Peyer's patch (tissue), 4 donors: ENCODE measurements at places on chromosomes 2 and 18.

DNA sequence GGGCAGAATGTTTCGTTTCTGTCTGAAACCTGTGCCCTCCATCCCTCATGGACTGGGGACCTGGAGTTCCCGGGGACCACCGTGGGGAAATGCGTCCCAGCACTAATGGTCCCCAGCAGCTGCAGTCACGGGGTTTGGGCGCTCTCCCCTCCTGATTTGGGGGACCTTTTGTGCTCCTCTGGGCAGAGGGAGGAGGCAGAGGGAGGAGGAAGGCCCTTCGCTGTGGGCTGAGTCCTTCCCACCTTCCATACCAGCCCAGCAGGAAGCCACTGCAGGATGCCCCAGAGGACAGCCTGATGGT, 3.2 kb downstream of the GPR35 start:
- peak; percentile 38 for DNase-seq

GRCh38 chr2:236180831-236181453, 12.8 kb upstream of the GBX2 start:
- DNase-seq = no peak

DNA sequence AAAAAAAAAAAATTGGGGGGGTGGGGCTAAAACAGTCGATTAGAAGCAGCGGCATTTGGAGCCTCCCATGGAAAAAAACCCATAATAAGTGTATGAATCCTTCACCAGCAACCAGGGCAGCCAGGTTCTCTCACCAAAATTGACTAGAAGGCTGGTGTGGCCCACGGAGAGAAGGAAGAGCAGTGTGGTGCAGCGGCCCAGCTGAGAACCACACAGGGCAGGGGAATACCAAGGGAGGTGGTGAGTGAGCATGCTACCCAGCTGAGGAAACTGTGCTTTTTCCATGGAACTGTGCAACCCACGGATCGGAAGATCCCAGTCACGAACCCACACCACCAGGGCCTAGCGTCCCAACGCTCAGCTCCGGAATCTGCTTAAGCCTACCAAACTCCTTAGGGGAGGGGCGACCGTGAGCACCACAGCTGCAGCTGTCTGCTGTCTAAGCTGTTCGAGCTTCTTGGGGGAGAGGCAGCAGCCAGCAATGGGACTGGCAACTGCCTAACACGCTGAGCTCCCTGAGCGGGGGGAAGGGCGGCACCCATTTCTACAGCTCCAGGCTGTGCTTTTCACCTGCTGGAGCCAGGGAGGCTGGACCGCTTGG, 1037.2 kb upstream of the ACVR2A start:
- DNase-seq = no peak

GRCh38 chr2:23380562-23381065, 4.4 kb upstream of the KLHL29 start:
- DNase-seq = peak; percentile 36

DNA sequence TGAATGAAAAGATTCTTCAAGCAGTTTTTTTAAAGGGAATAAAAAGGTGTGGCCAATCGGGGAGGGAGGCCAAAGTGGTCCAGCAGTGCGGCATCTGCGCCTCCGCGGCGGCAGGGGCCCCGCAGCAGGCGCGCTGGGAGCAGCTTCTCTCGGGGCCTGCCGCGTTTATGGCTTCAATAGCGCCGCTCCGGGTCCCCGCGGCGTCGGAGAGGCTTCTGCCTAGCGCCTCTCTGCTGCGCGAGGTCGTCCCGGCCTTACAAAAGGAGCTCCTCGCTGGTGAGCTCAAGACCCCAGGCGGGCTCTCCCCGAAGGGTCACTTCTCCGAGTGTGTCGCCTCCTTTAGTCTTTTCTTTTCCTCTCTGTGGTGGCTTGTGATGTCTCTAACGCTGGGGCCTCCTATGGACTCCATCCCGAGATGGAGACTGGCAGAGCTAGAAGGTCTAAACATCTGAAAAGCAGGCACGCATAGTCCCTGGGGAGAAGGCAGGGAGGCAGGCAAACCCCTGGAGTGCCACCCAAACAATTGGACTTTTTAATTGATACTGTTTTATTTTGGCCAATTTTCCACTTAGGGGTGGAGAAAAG, 67.1 kb downstream of the SUMO1 start:
- no peak for DNase-seq

GRCh38 chr18:45100321-45101105, 419.8 kb downstream of the SETBP1 start:
- DNase-seq = no peak

DNA sequence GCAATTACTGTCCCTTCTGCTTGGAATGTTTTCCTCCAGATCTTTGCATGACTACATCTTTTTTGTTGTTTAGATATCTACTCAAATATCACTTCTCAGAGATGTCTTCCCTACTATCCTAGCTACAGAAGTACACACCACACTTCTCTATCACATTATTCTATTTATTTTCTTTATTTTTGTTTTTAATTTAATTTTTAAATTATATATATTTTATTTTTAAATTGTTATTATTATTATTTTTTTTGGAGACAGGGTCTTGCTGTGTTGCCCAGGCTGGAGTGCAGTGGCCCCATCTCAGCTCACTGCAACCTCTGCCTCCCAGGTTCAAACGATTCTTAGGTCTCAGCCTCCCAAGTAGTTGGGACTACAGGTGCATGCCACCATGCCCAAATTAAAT, 106.7 kb downstream of the TAF4B start:
- no peak for DNase-seq

DNA sequence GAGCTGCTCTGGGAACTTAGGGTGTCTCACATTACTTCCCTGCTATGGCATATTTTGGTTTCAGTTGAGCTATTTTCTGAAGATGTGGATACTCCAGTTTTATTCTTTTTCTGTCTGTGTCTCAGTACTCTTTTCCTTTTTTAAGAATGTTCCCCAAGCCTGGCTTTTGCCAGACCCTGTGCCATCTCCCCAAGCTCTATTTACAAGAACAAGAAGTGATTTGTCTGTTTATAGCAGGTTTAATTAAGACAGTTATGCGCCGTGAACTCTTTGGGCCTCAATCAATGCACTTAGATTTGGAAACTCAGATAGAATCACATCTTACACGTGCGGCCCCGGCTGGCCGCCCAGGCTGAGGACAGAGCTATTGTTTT, 8.9 kb upstream of the SATB2 start:
- DNase-seq = no peak

DNA sequence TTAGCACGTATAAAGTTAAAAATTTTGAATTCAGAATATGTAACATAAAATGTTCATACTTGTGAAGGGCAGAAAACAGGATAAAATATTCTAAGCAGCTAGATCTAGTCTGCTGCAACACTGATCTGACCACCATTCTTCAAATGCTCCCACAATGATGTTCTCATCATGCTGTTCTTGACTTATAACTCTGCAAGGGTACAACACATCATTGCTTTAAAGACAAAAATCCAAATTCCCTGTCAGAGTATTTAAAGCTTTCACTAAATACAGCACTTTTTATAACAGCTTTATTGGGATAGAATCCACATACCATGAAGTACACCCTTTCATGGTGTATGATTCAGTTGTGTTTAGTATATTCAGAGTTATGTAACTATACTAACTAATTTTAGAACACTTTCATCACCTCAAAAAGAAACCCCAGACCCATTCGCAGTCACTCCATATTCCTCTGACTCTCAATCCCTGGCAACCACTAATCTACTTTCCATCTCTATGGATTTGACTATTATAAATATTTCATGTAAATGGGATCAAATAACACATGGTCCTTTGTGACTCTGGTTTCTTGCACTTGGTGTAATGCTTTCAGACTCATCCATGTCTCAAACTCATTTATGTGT, 56.4 kb downstream of the MAP4K3 start:
- DNase-seq = no peak

DNA sequence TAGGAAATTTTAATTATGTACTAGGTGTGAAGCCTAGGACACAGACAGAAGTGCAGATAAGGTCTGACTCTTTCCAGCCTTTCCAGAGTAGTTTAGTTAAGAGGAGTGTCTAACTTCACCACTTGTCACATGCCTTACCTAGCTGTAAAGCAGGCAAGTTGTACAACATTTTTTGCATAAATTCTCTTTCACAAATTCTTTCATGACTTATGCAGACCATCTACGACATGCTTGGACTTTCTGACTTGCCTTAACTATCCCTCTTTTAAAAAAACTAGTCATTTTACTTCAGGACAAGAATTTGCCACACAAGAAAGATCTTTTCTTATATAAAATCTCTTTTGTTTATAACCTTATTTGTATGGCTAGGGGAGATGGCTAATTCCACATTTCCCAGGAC, 1273.6 kb upstream of the SLC39A10 start:
- DNase-seq = no peak

GRCh38 chr2:237980751-237981150, 13.9 kb downstream of the UBE2F start:
- DNase-seq = peak; percentile 11
